ENCODE measurements at places on chromosomes 13 and 19.

- DNase-seq: no peak
These were observed 1625.7 kb upstream of the SLC10A2 start for GRCh38 chr13:104691767-104692467.

DNA sequence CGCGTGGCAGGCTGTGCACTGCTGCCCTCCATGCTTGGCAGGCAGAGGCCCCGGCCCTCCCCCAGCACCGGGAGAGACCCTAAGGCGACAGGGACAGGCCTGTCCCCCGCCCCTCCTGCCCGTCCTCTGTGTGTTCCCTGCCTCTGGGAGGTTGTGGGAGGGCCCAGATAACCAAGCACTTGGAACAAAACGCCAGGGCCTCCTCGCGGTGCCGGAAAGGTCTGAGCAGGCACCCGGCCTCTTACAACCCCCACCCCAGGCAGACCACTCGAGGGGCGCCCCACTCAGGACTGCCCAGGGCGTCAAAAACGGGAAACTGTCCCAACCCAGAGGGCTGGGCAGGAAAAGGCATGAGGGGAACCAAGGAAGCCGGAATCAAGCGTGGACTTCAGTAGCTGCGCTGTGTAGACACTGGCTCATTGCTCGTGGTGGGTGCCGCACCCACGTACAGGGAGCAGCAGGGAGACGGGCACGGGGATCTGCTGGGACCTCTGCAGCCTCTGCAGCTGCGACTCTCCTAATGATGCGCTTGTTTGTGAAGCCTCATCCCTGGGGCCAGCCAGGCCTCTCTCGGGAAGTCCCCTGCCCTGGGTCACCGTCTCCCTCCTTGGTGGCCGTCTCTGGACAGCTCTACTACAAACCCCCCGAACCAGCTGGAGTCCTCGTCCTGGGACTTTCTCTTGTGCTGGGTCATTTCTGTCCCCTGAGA, 20.0 kb downstream of the GNA11 start:
- no peak for DNase-seq

- no peak for DNase-seq
These were observed 425.1 kb downstream of the EFNB2 start for GRCh38 chr13:106110241-106110855.

DNA sequence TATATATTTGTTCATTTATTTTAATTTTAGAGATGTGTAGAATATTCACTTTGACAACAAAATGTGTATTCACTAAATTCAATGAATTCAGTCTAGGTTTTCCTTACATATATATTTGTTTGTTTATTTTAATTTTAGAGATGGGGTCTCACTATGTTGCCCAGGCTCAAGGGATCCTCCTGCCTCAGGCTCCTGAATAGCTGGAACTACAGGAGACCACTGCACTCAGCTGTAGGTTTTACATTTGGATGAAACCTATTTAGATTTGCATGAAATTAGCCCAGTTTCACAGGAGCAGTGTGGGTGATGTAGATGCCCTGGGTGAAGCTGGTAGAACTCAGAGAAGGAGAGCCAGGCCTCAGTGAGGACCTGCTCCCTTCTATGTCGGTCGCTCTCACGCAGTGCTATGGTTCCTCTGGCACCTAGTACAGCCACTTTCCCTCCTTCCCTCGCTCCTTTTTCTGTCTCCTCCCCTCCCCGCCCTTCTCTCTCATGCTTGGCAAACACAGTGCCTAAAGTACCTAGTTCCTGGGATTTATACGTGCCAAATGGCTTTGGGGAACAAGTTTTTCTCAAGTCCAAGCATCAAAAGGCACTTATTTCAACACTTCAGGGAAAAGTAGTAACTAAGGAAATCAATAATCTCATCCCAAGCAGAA, 14.7 kb upstream of the HMGB1 start:
- DNase-seq: no peak

- no peak for DNase-seq
These were observed 10.4 kb downstream of the SETDB2 start for GRCh38 chr13:49454388-49455006.

DNA sequence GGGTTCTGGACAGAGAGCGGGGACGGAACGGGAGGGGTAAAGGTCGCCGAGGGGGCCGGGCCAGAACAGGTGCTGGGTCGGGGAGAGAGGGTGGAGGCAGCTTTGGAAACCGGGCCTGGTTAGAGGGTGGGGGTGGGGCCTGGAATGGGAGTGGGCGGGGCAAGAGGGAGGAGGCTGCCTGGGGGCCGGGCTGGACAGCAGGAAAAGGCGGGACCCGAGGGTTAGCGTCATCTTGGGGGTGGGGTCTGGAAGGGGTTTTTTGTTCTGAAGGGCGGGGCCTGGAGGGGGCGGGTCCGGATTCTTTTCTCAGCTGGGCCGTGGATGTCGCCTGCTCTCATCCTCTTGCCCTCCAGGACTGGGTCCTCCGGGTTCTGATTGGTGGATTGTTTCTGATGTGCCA, 4.3 kb upstream of the ZNF813 start:
- DNase-seq: peak; percentile 55

DNA sequence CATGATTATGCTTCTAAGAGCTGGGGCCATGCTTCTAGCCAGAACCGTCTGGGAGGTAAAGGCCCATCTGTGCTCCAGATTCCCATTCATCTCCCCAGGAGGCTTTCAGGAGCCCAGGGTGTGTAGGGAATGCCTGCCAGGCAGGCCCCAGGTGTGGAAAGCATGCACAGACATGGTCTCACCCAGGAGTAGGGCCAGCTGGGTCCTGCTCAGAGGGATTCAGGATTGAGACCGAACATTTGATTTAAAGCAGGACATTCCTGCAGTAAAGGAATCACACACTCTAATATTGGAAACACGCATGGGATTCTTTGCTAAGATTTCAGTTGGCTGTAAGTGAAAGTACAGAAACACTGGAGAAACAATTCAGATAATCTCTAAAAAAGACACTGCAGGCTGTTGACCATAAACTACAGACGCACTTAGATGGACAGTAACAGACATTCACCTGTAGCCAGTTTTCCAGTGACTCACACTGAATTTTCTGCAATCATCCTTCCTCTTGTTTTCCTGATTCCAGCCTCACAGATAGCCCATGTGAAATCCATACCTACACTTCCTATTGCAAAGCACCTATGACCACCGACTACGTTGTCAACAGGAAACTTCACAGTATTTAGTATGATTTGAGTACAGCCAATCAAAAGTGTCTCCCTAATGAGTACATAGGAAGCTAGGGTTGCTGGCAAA, 257.8 kb downstream of the TBC1D4 start:
- no peak for DNase-seq

DNA sequence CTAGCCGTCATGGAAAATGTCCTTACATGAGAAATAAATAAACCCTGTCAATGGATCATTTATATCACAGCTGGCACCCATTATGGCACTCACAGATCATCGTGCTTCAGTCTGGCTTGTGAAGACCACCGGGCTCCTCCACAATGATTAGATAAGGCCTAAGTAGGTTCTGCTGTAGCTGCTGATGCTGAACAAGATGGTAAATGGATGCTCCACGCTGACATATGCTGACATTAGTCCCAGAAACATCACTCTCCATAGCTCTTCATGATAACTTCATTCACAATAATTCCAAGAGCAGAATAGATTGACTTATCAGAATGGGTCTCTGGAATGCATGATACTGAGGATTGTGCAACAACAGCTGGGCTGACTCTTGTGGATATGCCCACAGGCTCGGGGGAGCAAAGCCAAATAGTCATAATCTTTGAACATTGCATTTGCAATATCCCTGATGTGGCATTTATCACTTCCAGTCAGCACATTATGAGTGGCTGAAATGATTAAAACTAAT, 63.8 kb upstream of the RXFP2 start:
- no peak for DNase-seq

DNA sequence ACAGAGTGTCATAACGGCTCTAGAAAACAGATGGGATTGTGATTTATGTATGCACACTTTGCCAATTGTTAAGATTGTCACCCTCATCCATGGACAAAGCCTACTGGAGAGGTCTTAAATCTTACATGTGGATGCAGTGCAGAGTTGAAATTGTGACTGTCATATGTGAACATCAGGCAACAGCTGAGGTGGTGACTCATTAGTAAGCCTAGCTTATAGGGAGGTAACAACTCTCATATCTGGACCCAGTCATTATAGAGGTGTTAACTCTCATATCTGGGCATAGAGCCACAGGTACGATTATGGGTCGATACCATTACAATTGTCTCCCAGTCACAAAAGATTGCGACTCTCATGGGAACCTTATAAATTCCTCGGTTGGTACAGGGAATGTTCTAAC, 29.8 kb upstream of the ZNF254 start:
- no peak for DNase-seq

- no peak for DNase-seq
These were observed 73.6 kb upstream of the SIAH3 start for GRCh38 chr13:45925151-45925550.

- DNase-seq: no peak
These were observed 396.1 kb downstream of the EFNB2 start for GRCh38 chr13:106139377-106139776.

- DNase-seq: no peak
These were observed 65.7 kb downstream of the PAN3 start for GRCh38 chr13:28204043-28204442.

GRCh38 chr13:89550938-89551337, 1796.5 kb upstream of the MIR17HG start:
- no peak for DNase-seq

GRCh38 chr13:98918771-98919170, 59.1 kb downstream of the DOCK9 start:
- DNase-seq: no peak

DNA sequence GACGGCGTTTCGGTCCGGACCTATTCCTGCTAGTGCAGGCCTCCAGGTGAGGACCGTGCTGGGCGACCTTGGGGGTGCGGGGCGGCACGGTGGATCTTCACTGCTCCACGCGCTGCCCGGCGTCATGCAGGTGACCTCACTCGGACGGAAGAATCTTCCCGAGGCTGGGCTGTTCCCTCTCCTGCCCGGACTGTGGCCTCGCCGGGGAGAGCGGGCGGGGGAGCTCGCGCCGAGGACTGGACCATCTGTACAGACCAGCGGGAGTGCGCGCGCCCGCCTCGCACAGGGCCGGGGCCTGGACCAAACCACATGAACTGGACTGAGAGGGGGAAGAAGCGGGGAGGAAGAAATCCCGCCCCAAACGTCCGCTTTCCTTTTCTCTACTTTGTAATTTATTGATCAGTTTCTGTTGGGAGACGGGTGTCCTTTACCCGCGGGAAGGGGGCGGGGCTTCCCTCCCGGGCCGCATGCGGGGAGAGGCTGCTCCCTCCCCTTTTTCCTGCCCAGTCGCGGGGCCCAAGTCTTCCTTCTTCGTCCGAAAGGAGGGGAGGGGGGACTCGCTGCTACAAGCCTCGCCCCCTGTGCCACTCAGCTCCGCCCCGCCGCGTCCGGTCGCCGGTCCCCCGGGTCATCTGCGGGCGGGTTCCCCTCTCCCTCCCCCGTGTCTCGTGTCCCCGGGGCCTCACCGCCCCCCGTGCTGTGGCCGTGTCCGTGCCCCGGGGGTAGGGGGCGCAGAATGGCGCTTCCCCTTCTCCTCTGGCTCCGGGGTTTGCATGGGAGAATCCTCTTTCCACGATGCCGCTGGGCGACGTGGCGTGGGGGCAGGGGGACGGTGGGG, 4.9 kb downstream of the HRC start:
- peak; percentile 61 for DNase-seq

GRCh38 chr13:98370806-98371515, 193.9 kb upstream of the RNF113B start:
- no peak for DNase-seq

- no peak for DNase-seq
These were observed 30.9 kb upstream of the CYP2B6 start for GRCh38 chr19:40960062-40960685.

- DNase-seq: no peak
These were observed 101.4 kb downstream of the STK24 start for GRCh38 chr13:98475522-98475921.

DNA sequence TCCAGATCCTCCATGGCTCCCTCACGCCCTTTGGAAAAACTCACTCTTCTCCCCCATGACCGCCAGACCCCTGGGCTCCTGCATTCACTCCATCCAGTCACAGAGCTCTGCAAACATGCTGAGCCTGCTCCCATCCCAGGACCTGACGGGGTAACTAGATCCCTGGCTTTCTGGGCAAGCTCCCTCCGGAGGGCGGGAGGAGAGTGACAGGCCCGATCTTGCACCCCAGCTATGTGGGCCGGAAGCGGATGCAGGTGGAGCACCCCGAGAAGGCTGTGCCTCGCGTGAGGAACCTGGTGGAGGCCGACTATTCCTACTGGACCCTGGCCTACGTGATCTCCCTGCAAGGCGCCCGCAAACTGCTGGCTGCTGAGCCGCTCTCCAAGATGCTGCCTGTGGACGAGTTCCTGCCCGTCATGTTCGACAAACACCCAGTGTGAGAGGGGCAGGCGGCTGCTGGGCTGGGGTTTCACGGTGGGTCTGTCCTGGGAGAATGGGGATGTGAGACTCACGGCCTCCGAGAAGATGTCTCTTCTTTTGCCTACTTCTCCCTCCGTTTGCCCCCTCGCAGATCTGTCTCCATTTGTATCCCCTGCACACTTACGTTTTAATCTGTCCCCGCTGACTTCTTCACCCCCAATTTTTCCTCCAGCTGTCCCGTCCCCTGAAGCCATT, 25.2 kb downstream of the COLGALT1 start:
- DNase-seq: no peak

Data from activated CD4-positive, alpha-beta T cell treated with anti-CD3 and anti-CD28 coated beads for 36 hours (primary cell).